ENCODE measurements at places on chromosomes 11 and 22.

DNA sequence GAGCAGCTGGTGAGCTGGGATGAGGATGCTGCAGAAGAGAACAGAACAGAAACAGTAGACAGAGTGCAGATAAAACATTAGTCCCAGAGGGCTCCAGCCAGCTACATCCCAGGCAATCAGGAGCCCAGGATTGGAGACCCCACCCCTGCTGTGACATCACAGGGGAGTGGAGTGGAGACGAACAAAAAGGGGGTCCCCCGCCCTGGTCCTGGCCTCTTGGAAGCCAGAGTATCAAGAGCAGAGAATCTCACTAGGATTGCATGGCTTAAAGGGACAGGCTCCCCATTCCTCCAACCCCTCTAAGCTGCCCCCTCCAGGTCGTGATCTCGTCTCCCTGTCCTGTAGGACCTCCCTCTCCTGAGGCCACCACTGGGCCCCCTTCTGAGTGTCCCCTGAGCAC, at the start of gene P2RX3:
Gene P2RX3, plus strand, starts transcription at position 211 of the 400 bp plus-strand sequence. CDS start 199 bp downstream, outside the sequence.
- DNase-seq, result no peak

- peak; percentile 56 for DNase-seq
These were observed 63.7 kb downstream of the PRDM11 start for GRCh38 chr11:45209891-45210699.

- DNase-seq, result no peak
These were observed 13.9 kb downstream of the FZD4 start for GRCh38 chr11:86941077-86941870.

DNA sequence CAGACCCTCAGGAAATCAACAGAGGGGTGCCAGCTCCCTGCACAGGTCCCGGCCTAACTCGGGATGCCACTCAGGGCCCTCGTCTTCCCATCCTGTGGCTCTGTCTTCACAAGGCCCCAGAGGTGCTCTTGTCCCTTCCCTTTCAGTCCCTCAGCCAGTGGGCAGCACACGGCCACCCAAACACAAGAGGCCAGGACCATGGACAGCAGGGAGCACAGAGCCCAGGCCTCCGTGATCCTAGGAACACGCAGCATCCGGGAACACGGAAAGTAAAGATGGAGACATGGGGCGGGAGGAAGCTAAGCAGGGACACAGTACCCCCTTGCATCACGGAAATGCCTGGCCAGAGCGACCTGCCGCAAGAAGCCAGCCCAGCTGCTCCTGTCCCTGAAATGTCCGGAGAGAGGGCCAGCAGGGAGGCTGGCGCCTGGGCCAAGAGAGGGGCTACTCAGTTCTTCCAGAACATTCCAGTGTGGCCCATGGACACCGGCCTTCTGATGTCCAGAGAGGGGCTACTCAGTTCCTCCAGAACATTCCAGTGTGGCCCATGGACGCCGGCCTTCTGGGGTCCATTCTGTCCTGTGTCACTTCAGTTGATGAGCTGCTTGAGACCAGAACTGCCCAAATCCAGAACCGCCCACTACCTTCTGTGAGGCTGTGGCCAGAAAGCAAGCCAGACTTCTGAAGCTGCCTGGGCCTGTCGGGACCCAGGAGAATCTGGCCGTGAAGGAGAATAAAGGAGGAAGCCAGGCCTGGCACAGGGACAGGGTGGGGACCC, 274.0 kb downstream of the BRD1 start:
- peak; percentile 56 for DNase-seq

DNA sequence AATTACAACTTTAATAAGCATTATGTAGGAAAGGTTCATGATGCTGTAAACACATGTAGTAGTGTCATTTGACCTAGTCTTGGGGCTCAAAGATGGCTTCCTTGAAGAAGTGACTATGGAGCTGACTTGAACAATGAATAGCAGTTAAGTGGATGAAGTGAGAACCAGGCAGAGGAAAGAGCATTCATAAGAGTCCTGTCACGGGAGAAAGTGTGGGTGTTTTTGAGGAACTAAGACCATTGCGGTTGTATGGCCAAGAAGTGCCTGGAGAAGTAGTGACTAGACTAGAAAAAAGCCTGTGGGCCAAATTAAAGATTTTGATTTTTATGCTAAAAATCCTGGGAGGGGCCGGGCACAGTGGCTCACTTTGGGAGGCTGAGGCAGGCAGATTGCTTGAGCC, 7.2 kb upstream of the IL18BP start:
- DNase-seq, result no peak
